ENCODE measurements at places on chromosomes 1 and 21. TPM values are rescaled to one million over a fixed set of nuclear protein-coding genes. Genes with fewer than 3 reads are reported as not detected.

- DNase-seq = no peak
These were observed 18.3 kb upstream of the PPIE start for GRCh38 chr1:39720094-39720999.

- peak; percentile 28 for DNase-seq
These were observed 40.8 kb upstream of the UTS2 start for GRCh38 chr1:7893529-7894180.

Gene RNU1-2
- total RNA-seq = under 0.01 TPM

DNA sequence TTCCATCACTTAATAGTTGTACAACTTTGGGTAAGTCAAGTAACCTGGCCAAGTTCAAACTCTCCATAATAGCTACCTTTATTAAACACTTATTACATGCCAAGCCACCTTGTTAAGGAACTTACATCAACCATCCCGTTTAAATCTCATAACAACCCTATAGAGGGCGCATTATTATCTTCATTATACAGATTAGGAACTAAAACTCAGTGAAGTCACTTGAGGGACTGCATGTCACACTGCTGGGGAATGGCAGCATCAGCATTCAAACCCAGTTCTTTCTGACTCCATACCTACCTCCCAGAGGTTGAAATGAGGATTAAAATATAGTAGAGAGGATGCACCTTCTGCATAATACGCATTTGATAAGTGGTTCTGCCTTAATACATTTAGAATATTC is 47.1 kb upstream of the PLA2G2C start:
- DNase-seq = no peak
